Hepatocyte (in vitro differentiated cells): ENCODE measurements at places on chromosomes 3 and 15. TPM values are rescaled to one million over a fixed set of nuclear protein-coding genes. Genes with fewer than 3 reads are reported as not detected.

DNA sequence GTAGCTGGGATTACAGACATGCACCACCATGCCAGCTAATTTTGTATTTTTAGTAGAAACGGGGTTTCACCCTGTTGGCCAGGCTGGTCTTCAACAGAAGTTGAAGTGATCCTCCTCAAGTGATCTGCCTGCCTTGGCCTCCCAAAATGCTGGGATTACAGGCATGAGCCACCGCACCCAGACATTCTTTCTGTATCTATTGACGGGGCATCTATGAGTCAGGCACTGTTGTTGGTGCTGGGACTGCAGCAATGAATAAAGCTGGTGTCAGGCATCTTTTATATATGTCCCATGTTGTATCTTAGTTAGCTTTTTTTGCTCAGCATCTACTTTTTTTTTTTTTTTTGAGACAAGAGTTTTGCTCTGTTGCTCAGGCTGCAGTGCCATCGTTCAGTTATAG, 47.6 kb upstream of the ULK4 start:
- no peaks in the 10 kb centered on the region for H3K36me3 ChIP-seq
- no peaks in the 10 kb centered on the region for H3K4me1 ChIP-seq
- H3K27me3 ChIP-seq: no peaks in the 10 kb centered on the region
- H3K4me3 ChIP-seq: no peak overlapping the region
- no peak for DNase-seq
- no peak overlapping the region for H3K27ac ChIP-seq

DNA sequence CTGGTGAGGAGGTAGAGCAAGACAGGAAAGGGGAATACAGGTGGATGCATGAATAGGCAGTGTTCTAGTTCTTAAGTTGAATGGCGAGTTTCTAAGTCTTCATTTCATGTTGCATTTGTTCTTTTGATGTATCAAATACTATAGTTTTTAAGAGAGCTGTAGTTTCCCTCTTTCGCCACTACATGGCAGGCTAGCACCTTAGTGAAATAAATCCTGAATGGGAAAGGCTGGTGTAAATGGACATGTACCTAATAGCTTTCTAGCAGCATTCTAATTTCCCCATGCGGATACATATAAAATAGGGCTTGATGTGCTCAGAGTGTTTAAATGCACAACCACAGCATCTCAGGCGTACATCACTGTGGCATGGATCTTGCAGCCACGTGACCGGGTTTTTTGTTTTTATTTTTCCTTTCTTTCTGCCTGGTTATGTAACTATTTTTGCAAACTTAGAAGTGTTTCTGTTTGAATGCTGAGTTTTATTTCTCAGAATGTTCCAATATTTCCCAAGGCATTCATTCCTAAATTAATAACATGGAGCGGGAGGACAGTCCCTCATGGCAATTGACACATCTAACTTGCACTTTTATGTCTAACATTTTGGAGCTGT, 23.5 kb upstream of the CLN6 start:
- H3K36me3 ChIP-seq: no peaks in the 10 kb centered on the region
- H3K4me3 ChIP-seq: no peak overlapping the region
- DNase-seq: peak; percentile 83
- H3K27ac ChIP-seq: no peak overlapping the region
- H3K27me3 ChIP-seq: no peaks in the 10 kb centered on the region

- H3K27me3 ChIP-seq: no peaks in the 10 kb centered on the region
- no peak overlapping the region for H3K4me3 ChIP-seq
- H3K36me3 ChIP-seq: no peaks in the 10 kb centered on the region
- no peak for DNase-seq
- no peak overlapping the region for H3K27ac ChIP-seq
- H3K4me1 ChIP-seq: peaks cover 3% of the 10 kb centered on the region
These were observed 4.4 kb upstream of the PSMD6 start for GRCh38 chr3:64027658-64028057.

- no peaks in the 10 kb centered on the region for H3K4me1 ChIP-seq
- peak; percentile 19 for DNase-seq
- H3K36me3 ChIP-seq: no peaks in the 10 kb centered on the region
- H3K27me3 ChIP-seq: no peaks in the 10 kb centered on the region
These were observed 394.1 kb upstream of the NECTIN3 start for GRCh38 chr3:110677506-110677905.

The CERS3 gene
- 0.53 and 2.5 TPM in 2 replicates for total RNA-seq

The GOLGA6B gene
- total RNA-seq: 0.08 TPM in 1 of 2 replicates, not detected in the other
